ENCODE measurements at places on chromosomes 7 and 10. TPM values are rescaled to one million over a fixed set of nuclear protein-coding genes. Genes with fewer than 3 reads are reported as not detected.
A peak's percentile ranks its signal among the peaks of the same experiment; 100 is the strongest.

- no peak for DNase-seq
Observed at GRCh38 chr7:87330316-87330715, 15.1 kb upstream of the CROT start.

DNA sequence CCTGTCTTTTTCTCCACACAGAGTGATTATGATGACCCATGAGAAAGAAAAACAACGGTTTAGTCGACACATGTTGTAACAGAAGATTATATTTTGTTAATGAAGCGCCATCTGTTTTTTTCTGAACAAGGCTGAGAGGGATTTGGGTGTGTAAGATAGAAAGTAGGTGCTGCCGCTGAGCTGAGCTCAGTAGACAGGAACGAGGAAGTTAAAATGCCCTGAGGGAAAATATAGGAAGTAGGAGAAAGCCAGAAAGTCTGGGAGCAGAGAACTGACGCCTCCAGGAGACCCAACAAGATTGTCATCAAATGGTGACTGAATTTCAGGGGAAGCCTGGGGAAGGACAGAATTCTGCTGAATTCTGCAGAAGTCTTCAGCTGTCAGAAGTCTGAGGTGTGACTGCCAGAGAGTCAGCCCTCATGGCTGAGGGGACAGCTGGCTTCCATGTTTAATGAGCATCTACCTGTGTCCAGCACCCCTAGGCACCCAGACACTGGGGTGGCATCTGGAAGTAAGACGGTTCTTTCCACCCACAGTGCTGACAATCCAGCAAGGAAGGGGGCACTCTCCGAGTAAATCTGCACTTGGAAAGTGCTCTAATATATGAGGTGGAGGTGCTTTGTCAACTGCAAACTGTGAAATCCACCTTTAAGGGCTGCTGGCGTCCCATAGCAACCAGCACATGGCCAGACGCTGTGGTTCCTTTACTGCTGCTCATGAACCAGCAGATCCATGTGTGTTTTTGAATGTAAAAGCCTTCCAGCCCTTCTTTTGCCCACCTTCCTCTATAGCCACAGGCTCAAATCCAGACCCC, 12.5 kb upstream of the TSPAN15 start:
- no peak for DNase-seq

- no peak for DNase-seq
Observed at GRCh38 chr7:83677180-83677866, 28.4 kb upstream of the SEMA3E start.

- no peak for DNase-seq
Observed at GRCh38 chr10:94276140-94276539, 86.6 kb downstream of the NOC3L start.

GRCh38 chr7:108247614-108248013, 117.5 kb upstream of the LAMB4 start:
- no peak for DNase-seq

DNA sequence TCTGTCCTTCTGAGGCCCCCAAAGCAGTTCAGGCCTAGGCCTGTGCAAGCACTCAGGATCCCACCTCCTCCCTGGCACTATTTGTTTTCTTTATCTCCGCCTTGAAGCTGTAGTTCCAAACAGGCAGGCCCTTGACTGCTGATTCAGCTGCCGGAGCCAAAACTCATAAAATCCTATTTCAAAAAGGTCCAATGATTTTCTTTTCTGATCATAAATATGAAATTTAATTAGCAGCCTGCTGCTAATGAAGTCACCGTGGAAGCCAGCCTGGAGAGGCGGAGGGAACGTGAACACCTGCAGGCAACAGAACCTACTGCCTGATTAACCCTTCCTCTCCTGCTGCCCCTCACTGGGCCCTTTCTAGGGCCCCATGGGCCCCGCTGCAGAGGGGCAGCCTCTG, 60.1 kb downstream of the CARD11 start:
- no peak for DNase-seq

- DNase-seq: no peak
Observed at GRCh38 chr7:78125884-78126283, 327.3 kb downstream of the PHTF2 start.

PDZD7 gene
- 1.1 TPM for total RNA-seq

DNA sequence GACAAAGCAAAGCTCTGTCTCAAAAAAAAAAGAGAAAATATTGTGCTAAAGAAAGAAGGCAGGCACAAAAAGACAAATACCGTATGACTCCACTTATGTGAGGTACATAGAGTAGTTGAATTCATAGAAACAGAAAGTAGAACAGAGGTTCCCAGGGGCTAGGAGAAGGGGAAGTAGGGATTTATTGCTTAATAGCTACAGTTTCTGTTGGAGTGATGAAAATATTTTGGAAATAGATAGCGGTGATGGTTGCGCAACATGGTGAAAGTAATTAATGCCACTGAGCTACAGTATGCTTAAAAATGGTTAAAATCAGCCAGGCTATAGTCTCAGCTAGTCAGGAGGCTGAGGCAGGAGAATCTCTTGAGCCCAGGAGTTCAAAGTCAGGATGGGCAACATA, 18.5 kb upstream of the NPFFR1 start:
- DNase-seq: no peak

DNA sequence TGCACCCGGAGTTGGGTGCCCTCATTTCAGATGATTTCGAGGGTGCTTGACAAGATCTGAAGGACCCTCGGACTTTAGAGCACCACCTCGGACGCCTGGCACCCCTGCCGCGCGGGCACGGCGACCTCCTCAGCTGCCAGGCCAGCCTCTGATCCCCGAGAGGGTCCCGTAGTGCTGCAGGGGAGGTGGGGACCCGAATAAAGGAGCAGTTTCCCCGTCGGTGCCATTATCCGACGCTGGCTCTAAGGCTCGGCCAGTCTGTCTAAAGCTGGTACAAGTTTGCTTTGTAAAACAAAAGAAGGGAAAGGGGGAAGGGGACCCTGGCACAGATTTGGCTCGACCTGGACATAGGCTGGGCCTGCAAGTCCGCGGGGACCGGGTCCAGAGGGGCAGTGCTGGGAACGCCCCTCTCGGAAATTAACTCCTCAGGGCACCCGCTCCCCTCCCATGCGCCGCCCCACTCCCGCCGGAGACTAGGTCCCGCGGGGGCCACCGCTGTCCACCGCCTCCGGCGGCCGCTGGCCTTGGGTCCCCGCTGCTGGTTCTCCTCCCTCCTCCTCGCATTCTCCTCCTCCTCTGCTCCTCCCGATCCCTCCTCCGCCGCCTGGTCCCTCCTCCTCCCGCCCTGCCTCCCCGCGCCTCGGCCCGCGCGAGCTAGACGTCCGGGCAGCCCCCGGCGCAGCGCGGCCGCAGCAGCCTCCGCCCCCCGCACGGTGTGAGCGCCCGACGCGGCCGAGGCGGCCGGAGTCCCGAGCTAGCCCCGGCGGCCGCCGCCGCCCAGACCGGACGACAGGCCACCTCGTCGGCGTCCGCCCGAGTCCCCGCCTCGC, at the start of gene EGFR:
TSS of gene EGFR (plus strand) at position 657 of the 830 bp plus-strand sequence. CDS start 261 bp downstream, outside the sequence.
- peak; percentile 93 for DNase-seq

PTPRN2 gene
- 5.9 TPM for total RNA-seq

- no peak for DNase-seq
Observed at GRCh38 chr7:108972004-108972403, 402.3 kb downstream of the DNAJB9 start.

PNLIPRP3 gene
- total RNA-seq: 0.11 TPM

DNA sequence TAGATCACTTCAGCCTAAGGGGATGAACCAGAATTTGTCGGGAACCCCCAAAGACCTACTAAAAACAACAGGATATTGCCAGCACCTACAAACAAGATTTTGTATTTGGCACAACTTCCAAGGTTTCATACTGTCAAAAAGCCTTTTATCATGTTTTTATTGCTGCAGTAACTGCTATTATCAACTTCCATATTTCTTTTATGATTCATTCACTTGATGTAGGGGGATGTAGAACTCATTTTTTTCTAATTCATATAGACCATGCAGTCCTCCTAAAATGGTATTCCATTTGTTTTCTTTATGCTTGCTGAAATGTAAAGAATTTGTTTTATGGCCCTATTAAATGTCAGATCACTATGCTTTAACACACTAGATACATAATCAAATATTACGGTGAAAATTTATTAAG, 30.0 kb upstream of the WNT16 start:
- DNase-seq: no peak

DMBT1 gene
- not detected for total RNA-seq

GRCh38 chr10:80407812-80408241, 524 bp upstream of the PRXL2A start:
- peak; percentile 62 for DNase-seq

POLR2J2 gene
- total RNA-seq: 10.3 TPM

- peak; percentile 64 for DNase-seq
Observed at GRCh38 chr7:27901028-27901760, 161.2 kb downstream of the TAX1BP1 start.

- DNase-seq: no peak
Observed at GRCh38 chr7:12267542-12267941, 56.4 kb downstream of the TMEM106B start.

- peak; percentile 18 for DNase-seq
Observed at GRCh38 chr7:116329686-116330503, 119.6 kb downstream of the TES start.

GRCh38 chr10:7853226-7853842, 35.0 kb downstream of the TAF3 start:
- no peak for DNase-seq

GRCh38 chr10:14179251-14179650, 151.5 kb downstream of the FRMD4A start:
- no peak for DNase-seq

ASIC3 gene
- 1.2 TPM for total RNA-seq

PPA1 gene
- 151 TPM for total RNA-seq

MOGAT3 gene
- not detected for total RNA-seq

CNTNAP2 gene
- total RNA-seq: not detected

GRCh38 chr10:70328018-70328417, 44.2 kb upstream of the NPFFR1 start:
- DNase-seq: no peak

DNA sequence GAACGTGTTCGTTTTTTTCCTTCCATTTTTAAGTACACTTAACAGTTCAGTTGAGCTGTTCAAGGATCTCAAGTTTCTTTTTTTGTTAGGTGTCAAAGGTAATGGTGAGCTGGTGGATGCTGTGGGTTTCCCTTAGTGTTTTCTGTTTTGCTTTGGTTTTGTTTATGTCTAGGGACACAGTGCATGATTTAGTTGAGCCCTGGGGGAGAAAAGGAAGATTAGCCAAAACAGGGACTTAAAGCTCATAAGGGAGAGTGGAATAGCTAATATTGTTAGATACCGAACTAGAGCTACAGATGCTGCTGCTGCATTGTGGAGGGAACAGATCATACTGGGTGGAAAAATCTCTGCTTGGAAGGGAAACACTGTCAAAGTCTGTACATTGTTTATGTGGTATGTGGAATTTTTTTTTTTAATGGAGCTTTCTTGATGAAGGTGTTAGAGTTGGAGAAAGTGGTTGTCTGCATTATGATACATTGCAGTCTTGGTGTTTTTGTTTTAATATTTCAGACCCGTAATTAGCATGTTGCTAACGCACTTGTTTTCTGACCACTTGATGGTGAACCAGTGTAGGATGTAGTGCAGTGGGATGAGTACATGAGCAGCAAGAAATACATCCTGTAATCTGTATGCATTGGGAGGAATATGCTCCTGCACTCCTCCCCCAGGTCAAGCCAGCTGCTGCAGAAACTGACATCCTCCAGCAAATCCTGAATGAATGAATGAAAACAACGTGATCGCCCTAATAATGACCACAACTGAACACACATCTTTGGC, 2.1 kb downstream of the GLCCI1 start:
- no peak for DNase-seq

INA gene
- total RNA-seq: not detected

DNA sequence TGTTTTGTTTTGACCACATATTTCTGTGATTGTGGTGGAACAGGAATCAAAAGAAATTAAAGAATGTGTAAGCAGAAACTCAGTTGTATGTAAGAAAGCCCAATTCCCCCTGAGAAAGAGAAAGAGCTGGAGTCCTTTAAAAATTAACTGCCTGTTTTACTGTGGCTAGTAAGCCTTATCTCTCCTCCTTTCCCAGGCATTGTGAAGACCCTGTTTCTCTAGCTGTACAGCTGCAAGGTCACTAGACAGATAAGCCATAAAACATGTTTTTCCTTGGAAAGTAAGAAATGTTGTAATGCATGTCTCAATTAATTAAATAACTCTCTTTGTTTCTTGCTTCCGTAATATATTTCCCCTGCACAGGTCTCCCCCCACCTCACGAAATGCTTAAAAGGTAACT, 53.5 kb downstream of the OR13A1 start:
- DNase-seq: no peak

- no peak for DNase-seq
Observed at GRCh38 chr7:113657603-113658002, 261.2 kb downstream of the PPP1R3A start.

DNA sequence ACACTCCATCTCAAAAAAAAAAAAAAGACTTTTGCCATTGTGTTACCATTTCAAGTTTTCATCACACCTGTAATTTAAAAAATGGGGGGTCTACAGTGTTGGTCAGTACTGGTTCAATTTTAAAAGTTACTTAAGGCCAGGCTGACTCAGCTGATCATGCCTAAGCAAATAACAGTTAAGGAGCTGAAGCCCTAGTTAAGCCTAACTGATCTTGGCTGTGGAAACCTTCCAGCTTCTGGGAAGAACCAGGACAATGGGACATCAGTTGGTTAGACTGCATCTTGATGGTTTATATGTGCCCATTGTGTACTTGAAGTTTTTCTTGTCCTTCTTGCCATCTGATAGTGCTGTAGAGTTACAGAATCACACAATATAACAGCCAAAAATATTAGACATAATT, 26.7 kb downstream of the VCL start:
- DNase-seq: no peak

GRCh38 chr7:159147687-159148086, 3.0 kb upstream of the VIPR2 start:
- DNase-seq: no peak

- peak; percentile 37 for DNase-seq
Observed at GRCh38 chr10:70381471-70382421, 679 bp downstream of the LRRC20 start.

DNA sequence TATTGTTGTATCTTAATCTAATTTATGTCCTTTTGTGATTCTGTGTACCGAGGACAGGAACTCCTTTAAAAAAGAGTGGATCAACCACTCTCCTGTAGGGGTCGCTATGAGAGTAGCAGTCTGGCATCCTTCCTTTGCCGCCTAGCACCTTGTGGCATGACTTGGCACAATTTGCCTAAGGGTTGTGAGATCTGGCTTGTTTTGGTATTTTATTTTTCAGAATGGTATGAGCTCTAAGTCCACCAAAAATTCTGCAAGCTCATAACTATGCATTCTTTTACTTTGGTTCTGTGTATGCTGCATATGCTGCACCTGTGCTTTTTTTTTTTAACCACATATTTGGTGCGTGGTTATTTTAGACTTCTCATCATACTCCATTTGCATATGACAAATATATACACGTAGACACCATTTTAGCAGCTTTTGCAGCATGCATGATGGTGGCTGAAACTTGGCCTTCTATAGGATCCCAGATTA, 112.8 kb downstream of the CDK14 start:
- DNase-seq: no peak

RBP4 gene
- total RNA-seq: 5.4 TPM

DNA sequence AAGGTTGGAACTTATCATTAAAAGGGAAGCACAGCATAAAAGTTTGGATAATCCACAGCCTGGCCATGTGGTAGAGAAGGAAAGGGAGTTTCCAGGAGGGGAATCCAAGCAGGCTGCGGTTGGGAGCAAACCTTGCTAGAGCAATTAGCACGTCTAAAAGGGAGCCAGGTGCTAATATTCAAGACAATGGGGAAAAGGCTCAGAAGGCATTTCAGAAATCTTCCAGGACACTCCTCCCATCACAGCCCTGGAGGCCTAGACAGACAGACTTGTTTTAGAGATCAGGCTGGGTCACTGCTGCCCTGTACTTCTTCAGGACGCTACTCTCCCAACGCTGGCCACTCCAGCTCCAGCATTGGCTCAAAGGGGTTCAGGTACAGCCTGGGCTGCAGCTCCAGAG, 96.2 kb upstream of the KAT6B start:
- DNase-seq: no peak

Measured in thyroid gland (tissue), 4 donors.